Activated CD4-positive, CD25-positive, alpha-beta regulatory T cell (primary cell): ENCODE measurements at places on chromosomes 12 and 14.
A peak's percentile ranks its signal among the peaks of the same experiment; 100 is the strongest.

DNA sequence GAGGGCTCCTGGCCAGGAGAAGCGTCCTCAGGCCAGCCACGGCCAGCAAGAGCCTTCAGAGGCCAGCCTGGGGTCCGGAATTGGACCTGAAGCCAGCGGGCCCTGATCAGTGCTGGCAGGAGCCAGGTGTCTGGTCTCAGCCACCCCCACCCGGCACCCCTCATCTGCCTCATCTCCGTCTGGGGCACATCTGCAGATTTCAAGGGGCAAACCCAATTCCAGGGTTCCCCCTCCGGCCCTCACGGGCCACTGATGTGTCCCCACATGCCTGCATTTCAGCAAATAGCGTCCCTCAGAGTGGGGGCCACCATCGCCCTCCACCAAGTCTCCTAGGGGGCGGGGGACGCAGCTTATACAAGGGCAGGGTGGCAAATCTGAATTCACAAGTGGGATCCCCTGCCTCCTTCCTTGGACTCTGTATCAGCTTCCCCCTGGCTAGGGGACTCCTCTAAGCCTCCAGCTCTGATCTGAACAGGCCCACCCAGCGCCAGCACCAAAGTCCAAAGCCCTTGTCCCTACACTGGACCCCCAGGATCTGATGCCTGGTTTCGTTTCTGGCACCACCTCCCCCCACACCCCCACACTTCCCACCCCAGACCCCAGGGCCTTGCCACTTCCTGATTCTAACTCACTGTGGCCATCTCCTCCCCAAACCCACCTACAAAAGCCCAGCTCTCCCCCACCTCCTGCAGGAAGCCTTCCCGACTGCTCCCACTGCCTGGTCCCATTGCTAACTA lies 10.1 kb downstream of the TMEM179 start:
- DNase-seq: no peak

DNA sequence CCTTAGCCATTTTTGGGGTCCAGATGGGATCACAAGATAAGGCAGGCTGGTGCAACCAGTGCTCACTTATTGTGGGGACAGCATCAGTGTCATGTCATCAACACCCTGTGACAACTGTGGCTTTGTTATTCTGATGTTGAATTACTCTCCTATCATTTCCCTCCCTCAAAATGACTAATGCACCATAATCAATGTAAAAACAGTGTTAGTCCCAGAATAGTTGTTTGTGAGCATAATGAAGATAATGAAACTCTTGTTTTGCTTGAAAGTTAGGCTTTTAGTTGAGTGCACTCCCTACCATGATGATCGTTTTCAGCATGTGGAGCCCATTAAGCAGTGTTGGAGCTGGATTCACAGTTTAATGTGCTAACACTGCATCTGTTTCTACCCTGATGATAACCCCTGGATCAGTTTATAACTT lies 151.4 kb downstream of the TMTC2 start:
- no peak for DNase-seq

- DNase-seq: peak; percentile 52
Measured at GRCh38 chr12:49043856-49044258, 16.7 kb downstream of the KMT2D start.

DNA sequence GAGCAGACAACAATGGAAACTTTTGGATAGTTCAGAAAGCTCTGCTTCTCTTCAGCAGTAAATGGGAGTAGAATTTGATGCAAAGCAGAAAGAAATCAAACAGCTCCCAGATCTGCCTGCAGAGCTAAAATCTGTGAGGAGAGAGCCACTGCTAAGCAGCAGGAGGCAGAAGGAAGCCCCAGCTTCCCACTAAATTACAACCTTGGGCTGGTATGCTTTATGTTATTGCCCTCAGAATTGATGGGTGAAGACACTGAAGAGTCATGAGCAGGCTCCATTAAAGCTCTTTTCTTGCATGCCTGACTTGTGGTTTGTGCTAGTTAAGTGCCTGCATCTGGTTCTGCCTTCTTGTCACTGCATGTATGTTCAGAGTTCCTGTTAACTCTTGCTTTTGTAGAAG lies 8.4 kb downstream of the ZC2HC1C start:
- no peak for DNase-seq

DNA sequence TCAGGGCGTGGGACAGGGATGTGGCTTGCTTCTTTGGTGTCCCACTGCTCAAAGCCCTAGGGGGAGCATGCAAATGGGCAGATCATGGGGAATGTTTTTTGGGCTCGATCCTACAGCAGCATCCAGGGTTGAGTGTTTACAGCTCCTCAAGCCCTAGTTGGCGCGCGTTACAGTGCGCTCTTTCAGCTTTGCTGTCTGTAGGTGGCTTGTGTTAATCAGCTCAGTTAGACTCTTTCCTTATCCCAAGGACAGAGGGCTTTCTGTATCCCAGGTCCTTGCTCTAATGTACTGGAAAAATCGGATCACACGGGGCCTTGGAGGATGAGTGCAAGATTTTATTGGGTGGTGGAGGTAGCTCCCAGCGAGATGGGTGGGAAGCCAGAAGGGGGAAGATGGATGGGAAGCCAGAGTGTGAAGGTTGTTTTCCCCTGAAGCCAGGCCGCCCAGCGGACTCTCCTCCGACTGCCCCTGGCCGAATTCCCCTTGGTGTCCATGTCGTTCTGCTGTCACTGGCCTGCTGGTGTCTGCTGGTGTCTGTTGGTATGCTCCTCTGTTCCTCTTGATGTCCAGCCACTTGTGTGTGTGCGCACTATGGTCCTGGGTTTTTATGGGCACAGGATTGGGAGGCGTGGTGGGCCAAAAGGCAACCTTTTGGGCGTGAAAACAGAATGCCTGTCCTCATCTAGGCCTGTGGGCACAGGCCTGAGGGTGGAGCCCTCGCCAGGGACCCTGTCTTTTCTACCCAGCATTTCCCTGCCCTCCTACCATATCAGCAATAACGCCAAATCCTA lies 10.7 kb upstream of the TXNRD1 start:
- no peak for DNase-seq

- no peak for DNase-seq
Measured at GRCh38 chr14:61670576-61670975, 24.7 kb upstream of the HIF1A start.

DNA sequence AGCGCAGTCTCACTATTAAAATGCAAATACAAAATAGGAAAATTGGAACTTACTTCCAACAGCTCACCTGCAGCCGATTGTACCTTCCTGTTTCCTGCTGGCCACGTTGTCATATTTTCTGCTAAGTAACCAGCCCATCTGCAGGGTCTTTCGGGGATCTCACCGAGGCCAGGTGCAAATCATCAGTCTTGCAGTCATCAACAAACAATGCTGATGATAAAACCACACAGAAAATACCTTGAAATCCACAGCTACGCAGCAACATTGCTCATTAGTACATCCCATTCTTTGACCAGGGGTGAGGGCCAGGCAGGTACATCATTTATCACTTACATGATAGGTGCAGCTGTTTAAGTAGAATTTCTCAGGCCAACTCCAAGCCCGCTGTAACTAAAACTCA lies 406.9 kb downstream of the TMEM121 start:
- DNase-seq: no peak

GRCh38 chr14:105388110-105388951 lies 10.0 kb upstream of the TEX22 start:
- no peak for DNase-seq

- DNase-seq: no peak
Measured at GRCh38 chr14:104774453-104775072, 21.0 kb downstream of the AKT1 start.

DNA sequence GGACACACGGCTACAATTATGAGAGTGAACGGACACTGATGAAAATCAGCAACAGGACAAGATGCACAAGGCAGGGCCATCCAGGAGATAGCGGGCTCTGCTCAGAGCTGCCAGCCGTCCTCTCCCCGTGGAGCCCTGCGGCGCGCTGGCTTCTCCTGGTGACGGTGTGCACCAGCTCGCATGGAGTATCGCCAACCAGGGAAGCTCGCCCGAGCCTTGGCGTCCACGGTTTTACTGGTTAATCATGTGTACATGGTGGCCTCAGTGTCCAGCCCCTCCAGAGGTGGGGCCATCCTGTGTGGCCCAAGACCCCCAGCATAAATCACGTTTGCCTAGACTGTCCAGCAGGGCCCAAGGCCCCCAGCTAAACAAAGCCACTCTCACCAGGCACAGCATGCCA lies 31.2 kb upstream of the DYNC1H1 start:
- no peak for DNase-seq

GRCh38 chr14:33509454-33509853 lies 441.4 kb downstream of the EGLN3 start:
- DNase-seq: no peak

GRCh38 chr12:53984901-53985691 lies at the start of gene HOXC10:
HOXC10 (plus strand) TSS chr12:53985146; CDS start chr12:53985260, 114 bp downstream.
- no peak for DNase-seq

- no peak for DNase-seq
Measured at GRCh38 chr14:72104011-72104613, 171.9 kb downstream of the RGS6 start.

DNA sequence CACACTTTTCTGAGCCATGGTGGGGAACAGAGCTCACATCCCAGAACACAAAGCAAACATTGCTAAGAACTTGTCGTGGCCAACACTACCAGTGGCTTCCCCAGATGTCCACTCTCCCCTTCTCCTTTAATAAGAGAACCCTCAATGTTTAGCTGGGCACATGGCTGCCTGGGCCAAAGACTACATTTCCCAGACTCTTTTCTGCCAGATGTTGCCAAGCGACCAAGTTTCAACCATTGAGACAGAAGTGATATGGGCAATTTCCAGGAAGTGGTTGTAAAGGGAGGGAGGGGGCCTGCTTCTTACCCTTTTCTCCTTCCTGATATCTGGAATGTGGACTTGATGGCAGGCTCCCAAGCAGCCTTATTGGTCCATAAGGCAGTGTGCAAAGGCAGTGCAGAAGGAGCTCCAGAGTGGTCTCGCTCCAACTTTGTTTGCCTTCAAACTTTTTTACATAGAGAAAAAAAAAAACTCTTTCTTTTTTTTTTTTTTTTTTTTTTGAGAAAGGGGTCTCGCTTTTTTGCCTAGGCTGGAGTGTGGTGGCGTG lies 24.9 kb upstream of the JDP2 start:
- DNase-seq: no peak

DNA sequence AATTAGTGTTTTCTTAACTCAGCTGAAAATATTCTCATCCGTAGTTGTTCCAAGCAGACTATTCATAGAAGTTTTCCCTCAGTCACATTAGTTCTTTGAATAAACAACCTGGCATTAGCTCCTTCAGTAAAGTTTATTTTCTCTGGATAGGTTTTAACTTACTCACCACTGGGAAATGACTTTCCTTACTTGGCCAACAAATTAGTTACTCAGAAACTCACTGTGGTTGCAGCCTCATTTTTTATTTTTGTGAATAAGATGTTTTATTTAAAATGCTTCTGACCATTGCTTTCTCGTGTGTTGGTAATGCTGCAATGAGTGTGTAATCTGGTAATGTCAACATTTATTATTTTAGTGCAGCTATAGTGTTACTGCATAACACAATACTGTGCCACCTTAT lies 74.9 kb downstream of the NOVA1 start:
- DNase-seq: no peak

DNA sequence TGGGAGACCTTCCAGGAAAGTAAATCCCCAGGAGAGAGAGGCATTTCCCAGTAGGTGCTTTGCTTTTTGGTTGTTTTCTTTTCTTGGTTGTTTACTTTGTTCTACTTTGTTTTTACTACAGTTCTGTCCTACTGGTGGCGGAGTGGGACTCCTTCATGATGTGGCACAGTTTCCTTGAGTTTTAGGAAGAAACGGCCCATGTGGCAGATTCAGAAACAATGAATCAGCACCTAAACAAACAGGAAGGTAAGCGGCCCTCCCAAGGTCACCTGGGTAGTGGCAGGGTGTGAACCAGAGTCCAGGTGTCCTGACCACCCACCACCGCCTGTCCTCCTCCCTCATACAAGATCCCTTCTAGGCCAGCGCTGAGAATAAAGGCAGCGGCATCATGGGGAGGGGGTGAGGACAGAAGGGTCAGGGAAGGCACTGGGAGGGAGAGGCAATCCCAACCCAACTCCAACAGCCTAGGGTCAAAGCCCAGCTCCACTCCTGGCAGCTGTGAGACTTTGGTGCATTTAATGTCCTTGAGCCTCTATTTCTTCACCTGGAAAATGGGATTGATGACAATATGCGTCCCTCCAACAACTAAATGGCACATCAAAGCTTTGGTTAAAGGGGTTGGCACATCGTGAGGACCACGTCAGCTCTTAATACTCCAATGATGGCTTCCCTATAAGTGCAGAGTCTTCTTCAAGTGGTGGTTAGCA lies 111.5 kb upstream of the BCL2L14 start:
- no peak for DNase-seq

DNA sequence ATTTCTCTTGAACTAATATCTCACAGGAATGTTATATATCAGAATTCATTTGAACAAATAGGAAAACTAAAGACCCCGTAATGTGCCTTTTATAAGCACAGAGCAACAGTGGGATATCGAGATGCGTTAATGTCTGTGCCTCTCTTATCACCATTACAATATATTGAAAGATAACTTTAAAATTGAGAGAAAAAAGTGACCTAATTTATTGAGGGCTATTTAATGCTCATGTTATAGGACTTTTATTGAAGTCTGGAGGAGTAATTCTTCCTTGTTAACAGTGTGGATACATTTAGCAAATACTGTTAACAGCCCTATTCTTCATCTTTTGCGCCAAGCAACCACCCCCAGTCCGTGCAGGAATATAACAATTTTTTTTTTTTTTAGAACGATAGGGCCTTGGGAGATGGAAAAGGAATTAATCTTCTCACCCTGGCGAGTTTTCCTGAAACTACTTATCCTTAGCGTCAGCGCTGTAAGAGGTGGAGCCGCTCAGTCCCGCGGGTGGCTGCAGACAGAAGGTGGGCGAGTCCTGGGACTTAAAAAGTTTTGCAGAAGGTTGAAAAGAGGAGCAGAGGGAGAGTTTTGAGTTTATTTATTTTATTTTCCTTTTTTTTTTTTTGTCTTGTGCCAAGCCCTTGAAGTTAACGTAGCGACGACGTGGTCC lies 11.0 kb downstream of the FOXG1 start:
- DNase-seq: no peak

DNA sequence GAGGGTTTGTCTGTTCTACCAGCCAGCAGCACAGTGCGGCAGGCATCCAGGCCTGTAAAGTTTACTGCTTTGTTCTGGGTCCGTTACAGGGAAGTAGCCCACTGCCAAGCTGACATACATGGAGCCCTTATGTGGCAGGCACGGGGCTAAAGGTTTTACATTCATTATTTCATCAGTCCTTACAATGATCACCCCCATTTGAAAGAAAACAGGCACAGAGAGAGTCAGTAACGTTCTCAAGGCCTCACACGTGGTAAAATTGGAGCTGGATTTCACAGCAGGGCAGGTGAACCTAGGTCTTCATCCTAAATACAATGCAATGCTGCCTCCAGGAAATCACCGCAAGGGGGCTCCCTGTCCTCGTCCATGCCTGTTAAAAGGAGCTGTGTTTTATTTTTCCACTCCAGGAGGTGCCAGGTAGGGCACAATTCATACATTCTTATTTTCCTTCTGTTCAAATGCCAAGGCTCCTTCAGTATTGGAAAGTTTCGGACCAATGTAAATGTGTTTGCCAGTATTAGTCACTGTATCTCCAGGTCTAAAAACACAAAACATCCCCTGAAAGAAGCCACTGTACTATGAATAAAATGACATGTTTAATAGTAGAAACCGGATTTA lies 172.2 kb upstream of the GZMB start:
- no peak for DNase-seq

DNA sequence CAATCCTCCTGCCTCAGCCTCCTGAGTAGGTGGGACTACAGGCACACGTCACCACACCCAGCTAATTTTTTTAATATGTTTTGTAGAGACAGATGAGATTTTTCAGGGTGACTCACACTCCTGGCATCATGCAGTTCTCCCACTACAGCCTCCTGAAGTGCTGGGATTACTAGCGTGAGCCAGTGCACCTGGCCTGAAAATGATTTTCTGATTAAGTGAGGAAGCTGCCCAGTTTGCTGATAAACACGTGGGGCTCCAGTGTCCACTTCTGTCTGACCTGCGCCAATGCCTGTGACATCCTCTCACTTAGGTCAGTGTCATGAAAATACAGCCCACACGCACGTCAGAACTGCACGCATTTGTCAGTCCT lies 37.0 kb upstream of the SFSWAP start:
- DNase-seq: no peak
